ENCODE measurements at places on chromosomes 5 and 9. TPM values are rescaled to one million over a fixed set of nuclear protein-coding genes. Genes with fewer than 3 reads are reported as not detected.

The PCDHGA5 gene
- not detected for total RNA-seq

The HTR1A gene
- total RNA-seq, result not detected

The ZNF618 gene
- 0.24 TPM for total RNA-seq

The CCT5 gene
- total RNA-seq, result 193 TPM

The PCDHB1 gene
- not detected for total RNA-seq

All from activated naive CD4-positive, alpha-beta T cell treated with anti-CD3 and anti-CD28 coated beads, Interleukin-2, amount 10 ng/mL, durations not matched to agents 5 hours and 36 hours (primary cell).